ENCODE measurements at places on chromosomes 16 and 17.
A peak's percentile ranks its signal among the peaks of the same experiment; 100 is the strongest.

GRCh38 chr17:33463887-33464286 is 170.8 kb upstream of the ASIC2 start:
- peak; percentile 10 for DNase-seq

DNA sequence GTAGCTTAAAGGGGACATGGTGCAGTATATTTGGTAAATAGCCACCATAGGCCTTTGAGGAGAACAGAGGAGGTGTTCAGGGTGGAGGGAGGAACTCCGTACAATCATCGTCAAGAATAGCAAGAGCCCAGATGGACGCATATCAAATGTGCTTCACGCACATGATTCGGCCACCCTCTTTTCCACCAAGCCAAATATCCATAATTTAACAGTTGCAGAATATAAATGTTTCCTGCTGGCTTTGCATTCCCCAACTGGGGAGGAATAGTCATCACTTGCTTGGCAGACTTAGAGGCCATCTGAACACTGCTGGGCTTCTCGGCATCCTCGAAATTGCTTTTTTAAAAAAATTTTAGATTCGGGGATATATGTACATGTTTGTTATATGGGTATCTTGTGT is 111.9 kb upstream of the ERCC4 start:
- no peak for DNase-seq

GRCh38 chr17:39090908-39091665 is 60.4 kb downstream of the PLXDC1 start:
- DNase-seq = no peak

DNA sequence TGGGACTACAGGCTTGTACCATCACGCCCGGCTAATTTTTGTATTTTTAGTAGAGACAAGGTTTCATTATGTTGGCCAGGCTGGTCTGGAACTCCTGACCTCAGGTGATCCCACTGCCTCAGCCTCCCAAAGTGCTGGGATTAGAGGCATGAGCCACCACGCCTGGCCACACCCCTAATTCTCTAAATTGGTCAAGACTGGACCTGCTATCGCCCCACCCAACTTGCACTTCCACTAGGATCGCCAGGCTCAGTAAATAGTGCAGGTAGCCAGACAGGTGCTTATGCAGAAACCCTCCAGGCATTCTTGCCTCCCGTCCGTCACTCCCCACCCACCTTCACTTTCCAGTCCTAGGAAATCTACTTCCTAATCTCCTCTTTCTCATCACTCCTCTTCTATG is 481.4 kb upstream of the EEF2KMT start:
- DNase-seq = no peak

GRCh38 chr16:48556913-48557351 is 53.0 kb downstream of the N4BP1 start:
- peak; percentile 75 for DNase-seq

DNA sequence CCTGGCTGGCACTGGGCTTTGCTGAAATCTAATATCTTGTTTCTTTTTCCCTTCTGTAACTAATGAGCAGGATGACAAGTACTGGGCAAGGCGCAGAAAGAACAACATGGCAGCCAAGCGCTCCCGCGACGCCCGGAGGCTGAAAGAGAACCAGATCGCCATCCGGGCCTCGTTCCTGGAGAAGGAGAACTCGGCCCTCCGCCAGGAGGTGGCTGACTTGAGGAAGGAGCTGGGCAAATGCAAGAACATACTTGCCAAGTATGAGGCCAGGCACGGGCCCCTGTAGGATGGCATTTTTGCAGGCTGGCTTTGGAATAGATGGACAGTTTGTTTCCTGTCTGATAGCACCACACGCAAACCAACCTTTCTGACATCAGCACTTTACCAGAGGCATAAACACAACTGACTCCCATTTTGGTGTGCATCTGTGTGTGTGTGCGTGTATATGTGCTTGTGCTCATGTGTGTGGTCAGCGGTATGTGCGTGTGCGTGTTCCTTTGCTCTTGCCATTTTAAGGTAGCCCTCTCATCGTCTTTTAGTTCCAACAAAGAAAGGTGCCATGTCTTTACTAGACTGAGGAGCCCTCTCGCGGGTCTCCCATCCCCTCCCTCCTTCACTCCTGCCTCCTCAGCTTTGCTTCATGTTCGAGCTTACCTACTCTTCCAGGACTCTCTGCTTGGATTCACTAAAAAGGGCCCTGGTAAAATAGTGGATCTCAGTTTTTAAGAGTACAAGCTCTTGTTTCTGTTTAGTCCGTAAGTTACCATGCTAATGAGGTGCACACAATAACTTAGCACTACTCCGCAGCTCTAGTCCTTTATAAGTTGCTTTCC is 56.0 kb downstream of the HLF start:
- no peak for DNase-seq

DNA sequence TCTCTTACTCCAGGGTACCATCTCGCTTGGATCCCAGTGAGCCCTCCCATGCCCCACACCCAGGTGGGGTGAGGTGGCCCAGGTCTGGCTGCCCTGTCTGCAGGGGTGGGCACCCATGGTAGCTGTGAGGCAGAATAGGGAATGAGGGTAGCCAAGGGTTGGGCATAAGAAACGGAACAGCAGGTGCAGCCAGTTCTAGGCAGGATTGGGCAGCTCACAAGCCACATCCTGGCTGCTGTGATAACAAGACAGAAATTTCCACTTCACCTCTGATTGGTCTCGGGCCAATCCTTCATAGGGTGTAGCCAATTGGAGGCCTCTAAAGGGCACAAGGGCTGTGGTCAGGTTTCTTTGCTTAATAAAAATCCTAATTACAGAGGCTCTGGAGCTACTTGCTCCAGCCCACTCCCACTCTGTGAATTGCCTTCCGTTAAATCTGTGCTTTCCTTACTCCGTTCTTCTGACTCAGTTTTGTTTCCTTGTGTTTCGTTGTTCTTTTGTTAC is 1.5 kb upstream of the ARHGDIG start:
- peak; percentile 8 for DNase-seq

DNA sequence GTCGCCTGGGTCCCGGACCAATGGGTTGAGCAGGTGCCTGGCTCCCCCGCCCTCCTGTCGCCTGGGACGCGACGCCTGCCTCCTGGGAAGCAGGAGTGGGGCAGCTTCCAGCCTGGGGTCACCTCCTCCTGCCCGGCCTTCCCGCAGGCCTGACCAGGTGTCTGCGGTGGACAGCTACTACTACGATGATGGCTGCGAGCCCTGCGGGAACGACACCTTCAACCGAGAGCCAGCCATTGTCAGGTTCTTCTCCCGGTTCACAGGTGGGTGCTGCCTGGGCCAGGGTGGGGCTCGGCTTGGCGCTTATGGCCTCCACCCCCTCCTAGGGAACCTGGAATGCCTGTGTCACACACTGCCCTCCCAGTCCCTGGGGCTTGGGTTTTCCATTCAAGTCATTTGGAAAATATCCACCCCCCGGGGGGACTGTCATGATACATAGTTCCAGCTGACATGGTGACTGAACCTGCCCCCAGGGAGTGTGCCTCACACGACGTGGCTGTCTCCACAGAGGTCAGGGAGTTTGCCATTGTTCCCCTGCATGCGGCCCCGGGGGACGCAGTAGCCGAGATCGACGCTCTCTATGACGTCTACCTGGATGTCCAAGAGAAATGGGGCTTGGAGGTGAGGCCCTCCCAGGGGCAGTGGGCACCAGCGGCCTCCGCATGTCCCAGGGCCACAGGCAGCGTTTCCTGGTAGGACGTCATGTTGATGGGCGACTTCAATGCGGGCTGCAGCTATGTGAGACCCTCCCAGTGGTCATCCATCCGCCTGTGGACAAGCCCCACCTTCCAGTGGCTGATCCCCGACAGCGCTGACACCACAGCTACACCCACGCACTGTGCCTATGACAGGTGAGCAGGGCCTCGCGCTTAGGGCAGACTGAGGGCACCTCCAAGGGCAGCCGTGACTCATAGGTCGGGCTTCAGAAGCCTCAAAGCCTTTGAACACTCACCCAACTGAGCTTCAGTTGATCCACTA is 2.3 kb downstream of the DNASE1 start:
- DNase-seq = no peak

GRCh38 chr17:15432807-15433611 is 34.4 kb downstream of the CDRT4 start:
- DNase-seq = peak; percentile 19

GRCh38 chr17:75843577-75844529 is at the start of gene UNC13D:
Gene UNC13D (minus strand): TSS chr17:75844404. CDS start chr17:75844337, 67 bp downstream.
- no peak for DNase-seq

DNA sequence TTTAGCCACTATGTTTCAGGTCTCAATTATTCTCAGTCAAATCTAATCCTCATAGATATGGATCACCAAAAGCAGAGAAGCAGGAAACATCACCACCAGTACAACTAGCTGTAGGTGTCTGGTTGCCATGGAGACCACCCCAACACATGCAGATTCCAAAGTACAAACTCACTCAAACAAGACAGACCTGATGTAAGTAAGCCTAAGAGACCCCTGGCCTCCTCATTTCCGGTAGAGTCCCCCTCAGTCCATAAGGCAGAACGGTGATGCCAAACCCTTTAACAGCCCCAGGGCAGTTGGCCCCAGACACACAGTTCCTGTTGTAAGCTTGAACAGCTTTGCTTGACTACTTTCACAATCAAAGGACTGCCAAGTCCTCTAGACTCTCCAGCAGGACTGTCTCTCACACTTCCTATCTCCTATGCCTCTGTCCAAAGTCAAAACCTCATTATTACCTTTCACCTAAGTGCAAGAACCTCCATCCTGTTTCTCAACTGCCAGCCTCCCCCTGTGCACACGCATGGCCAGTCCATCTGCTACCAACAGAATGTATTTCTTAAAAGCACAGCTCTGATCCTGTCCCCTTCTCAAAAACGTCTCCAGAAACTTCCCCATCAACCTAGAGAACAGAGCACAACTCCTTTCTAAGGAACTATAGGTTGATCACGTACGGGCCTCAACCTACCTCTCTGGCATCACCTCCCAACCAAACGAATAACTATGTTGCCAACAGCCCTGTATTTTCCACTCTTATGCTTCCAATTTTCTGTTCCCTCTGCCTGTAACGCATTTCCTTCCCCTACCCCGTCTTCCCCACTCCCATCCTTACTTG is 23.9 kb downstream of the SLC39A11 start:
- DNase-seq = peak; percentile 78

GRCh38 chr17:74527081-74527480 is 4.2 kb downstream of the CD300LB start:
- no peak for DNase-seq
